Activated CD4-positive, CD25-positive, alpha-beta regulatory T cell (primary cell): ENCODE measurements at places on chromosomes 16 and 17.

DNA sequence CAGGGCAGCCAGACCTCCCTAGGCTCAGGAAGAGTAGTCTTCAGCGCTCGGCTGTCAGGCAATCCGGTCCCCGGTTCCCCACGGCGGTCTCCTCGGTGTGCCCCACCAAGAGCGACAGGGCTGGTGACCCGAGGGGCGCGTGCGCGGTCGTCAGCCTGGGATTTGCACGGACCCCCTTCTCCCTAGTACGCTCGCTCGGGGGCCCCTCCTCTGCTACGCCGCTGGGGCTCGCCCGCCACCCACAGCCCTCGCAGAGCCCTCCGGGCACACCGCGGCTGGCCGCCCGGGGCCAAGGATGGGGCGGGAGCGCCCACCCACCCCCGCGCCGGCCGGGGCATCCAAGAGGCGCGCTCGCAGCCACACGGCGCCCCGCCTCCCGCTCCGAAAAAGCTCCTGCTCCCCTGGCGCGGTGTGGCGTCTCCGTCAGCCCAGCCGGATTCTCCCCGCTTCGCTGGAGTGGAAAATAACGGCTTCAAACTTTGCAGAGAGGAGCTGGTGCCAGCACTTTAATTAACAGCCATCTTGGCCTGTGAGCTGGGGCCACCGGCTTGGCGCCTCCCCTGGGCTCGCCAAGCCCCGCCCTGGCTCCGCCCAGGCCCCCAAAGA lies 2.1 kb upstream of the C1QL1 start:
- no peak for DNase-seq

DNA sequence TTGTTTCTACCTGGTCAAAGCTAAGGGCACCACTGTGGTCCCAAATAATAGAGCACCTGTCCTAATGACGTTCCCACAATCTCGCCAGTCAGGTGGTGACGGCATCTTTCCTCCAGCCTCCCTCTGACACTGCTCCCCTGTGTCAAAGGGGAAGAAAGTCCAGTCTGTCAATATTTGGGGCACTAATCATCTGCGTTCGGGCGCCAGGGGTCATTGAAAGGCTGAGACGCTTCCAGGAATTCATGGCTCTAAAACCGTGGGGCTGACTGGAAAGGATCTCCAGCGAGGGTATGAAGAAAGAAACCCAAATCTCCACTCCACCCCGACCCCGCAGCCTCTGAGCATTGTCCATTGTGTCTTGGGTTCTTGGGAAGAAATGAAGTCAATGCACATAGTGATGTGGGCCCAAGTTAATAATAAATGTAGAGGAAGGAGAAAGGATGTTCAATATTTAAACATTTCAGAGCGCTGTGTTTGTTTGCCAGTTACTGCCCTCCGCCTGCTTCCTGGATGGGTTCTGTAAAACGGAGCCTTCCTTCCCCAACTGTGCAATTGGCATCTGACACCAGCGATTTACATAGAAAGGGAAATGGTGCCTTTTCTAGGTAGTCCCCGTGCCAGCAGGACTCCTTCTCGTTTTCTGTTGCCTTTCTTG lies 103.2 kb downstream of the SOCS1 start:
- no peak for DNase-seq

GRCh38 chr17:49183801-49184200 lies 26.6 kb downstream of the GNGT2 start:
- no peak for DNase-seq

GRCh38 chr17:47969930-47970724 lies 786 bp upstream of the CDK5RAP3 start:
- no peak for DNase-seq

- DNase-seq, result no peak
Measured at GRCh38 chr16:79318143-79318899, 282.2 kb downstream of the MAF start.

GRCh38 chr16:81466356-81466980 lies 21.9 kb downstream of the CMIP start:
- DNase-seq, result no peak
